ENCODE measurements at places on chromosomes 5 and 9.

GRCh38 chr9:85377731-85378289 lies 363.9 kb downstream of the AGTPBP1 start:
- DNase-seq: no peak

DNA sequence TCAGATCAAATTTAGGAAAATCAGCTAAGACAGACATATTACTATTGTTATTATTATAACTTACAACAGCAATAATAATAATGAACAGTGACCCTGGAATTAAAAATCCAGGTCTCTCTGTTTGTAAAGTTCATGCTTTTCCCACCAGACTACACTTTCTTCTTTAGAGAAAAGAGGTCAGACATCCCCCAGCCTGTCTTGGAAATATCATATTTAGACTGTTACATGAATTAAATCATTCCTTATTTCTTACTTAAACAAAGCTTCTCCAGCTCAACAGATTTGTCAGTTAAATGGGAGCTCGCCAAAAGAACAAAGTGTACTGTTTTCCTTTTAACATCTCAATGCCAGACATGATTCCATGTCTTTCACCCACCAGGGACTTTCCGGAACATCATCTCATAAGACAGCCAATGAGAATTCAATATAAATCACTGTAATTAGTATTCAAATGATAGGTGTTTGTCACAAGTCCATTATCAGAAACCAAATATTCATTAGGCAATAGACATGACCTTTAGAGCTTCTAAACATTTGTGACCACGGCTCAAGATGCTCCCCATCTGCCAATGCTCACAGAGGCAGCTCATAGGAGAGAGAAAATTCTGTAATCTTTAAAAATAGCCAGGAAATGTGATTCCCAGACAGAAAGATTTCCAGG lies 351.9 kb downstream of the ENC1 start:
- no peak for DNase-seq

- no peak for DNase-seq
Measured at GRCh38 chr5:65062469-65063083, 293.8 kb downstream of the CWC27 start.

DNA sequence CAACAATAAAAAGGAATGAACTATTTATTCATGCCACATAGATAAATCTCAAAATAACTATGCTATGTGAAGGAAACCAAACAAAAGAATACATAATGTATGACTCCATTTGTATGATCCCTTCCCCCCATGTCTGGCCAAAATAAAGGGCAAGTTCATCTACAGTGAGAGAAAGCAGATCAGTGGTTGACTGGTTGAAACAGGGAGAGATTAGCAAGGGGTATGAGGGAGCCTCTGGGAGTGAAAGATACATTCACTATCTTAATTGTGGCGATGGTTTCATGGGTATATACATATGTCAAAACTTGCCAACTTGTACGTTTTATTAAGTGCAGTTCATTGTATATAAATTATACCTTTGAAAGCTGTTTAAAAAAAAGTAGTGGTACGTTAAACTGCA lies 4.8 kb downstream of the PSMD5 start:
- DNase-seq: no peak

DNA sequence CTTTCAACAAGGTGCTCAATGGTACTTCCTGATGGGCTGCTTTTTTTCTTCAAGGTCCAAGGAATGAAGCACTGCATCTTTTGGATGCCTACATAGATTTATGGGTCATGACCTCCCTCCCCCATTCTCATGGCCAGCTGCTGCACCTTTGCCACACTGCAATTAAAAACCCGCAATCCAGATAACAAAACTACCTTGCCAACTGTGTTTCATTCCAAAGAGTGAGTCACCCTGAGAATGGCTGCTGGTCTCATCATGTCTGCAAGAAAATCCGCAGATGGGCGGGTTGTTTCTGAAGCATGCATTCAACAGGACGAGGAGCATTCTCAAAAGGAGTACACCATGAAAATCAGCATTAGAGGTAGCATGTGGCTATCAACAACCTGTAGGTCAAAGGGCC lies 139.8 kb downstream of the ELAVL2 start:
- DNase-seq: no peak

- no peak for DNase-seq
Measured at GRCh38 chr9:134566196-134566847, 75.3 kb upstream of the COL5A1 start.

- no peak for DNase-seq
Measured at GRCh38 chr9:81031422-81032029, 657.8 kb downstream of the TLE1 start.

DNA sequence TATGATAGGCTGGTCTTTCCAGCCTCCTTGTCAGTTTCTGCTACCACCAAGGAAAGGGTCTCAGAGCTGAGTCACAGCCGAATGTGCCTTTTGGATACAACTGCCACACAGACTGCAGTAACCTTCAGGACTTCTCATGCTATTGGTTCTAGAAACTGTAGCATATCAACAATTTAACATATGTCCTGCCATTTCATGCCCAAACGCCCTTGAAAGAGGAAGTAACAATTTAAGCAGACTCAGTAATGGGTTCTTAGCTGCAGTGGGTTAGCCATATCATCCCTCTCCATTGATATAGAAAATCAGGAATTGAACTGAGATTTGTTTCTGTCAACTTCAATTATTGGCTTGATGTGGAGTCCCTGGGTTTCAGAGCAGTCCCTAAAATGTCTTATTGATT lies 4.1 kb upstream of the CLK4 start:
- no peak for DNase-seq

DNA sequence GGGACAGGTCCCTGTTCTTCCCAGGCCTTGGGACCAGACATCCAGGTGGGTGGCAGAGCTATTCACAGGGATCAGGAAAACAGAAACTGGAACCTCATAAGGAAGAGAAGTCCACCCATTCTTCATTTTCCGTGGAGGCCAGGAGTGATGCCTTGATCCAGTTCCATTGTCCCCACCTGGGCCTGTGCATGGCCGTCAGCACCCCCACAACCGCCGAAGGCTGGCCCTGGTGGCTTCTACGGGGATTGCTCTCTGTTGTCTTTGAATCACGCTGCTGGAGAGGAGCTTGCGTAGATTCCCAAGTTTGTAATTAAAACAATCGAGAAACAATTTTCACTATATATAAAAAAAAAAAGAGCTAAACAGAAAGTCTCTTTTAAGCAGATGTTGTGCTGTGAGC lies 134.4 kb downstream of the MVB12B start:
- no peak for DNase-seq

GRCh38 chr5:158736150-158736870 lies 363.4 kb downstream of the EBF1 start:
- DNase-seq: no peak

- no peak for DNase-seq
Measured at GRCh38 chr5:124952079-124952478, 205.6 kb upstream of the ZNF608 start.

GRCh38 chr5:6543830-6544560 lies 88.8 kb downstream of the NSUN2 start:
- DNase-seq: no peak

GRCh38 chr9:89523948-89524347 lies 26.0 kb upstream of the SEMA4D start:
- DNase-seq: peak; percentile 35

GRCh38 chr9:79254900-79255650 lies 316.7 kb upstream of the TLE4 start:
- DNase-seq: no peak

GRCh38 chr9:114565204-114565603 lies 22.4 kb upstream of the ATP6V1G1 start:
- DNase-seq: no peak

- no peak for DNase-seq
Measured at GRCh38 chr5:133362438-133362837, 249.9 kb downstream of the FSTL4 start.

GRCh38 chr5:134992148-134992547 lies 24.4 kb downstream of the CATSPER3 start:
- DNase-seq: no peak

- DNase-seq: no peak
Measured at GRCh38 chr9:97903177-97903576, 19.1 kb downstream of the TRMO start.

DNA sequence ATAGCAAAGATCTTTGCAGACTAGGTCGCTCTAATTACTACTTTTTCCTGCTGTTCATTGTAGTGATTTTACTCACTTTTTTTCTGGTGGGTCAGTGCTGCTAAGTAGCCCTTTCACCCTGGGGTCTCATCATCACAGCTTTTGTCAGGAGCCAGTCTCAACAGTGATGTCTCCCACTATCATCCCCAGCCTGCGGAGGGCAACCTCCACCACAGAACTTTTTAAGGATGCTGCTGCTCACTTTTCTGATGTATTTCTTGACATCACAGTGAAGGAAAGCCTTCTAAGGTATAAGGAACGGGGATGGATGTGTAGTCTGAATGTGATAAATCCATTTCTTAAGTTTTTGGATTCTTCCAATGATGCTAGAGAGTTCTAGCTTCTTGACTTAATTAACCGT lies 242.5 kb upstream of the RIOK2 start:
- DNase-seq: no peak

DNA sequence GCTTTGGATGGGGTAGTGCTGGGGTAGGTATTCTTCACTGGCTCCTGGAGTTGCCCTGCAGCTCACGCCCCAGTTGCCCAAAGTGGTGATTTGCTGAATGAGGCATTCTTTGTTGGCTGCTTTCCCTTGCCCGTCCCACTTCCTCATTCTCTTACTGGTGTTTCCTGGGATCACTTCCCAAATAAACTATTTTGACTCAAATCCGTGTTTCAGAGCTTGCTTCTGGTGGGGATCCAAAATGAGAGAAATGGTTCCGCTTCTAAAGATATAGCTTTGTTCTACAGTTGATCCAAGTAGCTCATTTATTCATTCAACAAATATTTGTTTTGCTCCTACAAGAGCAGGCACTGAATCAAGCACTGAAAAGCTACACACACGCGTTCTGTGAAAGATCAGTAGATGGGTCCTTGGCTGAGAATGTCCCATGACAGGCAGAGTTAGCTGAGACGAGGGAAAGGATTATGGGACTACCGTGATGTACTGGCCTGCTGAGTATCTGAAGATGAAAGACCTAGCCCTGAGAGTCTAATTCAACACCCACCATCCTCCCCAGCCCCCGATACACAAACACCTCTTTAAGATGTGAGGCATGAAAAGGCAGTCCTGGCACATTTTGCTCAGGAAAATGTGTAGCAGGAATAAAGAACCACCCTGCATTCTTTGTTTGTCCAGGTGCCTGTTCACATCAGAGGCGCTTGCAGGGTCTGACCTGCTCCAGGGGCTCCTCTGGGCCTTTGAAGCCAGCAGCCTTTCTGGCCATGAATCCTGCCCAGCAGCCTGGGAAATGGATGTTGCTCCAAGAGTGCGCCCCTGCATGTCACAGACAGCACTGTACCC lies 143.1 kb upstream of the RANBP3L start:
- DNase-seq: no peak

GRCh38 chr5:41843456-41844370 lies 26.5 kb downstream of the OXCT1 start:
- DNase-seq: no peak

DNA sequence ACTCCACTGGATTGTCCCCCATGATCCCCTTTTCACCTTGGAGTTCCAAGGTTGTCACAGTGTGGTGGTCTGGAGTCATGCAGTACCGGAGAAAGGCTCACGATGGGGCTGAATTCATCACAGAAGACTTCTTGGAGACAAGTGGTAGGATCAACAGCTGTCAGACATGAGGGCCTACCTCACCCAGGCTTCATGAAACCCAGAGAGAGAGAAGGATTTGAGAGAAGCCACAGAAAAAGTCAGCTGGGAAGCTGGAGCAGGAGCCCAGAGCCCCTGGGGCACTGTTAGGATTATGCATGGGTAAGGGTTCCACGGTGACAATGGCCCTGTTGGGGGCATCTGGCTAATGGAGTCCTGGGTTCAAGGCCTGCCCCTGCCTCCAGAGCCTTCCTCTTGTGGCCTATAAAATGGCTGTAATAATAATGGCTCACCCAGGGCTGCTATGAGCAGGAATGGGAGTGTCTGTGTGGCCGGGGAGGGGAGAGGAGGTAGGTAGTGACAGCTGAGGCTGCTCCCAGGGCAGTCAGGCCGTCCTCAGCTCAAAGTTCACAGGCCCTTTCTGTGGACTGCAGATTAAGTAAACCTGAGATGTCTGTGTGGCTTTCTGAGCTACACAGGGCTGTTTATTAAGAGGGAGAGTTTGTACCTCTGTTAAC lies 910 bp downstream of the TRIM14 start:
- peak; percentile 31 for DNase-seq

DNA sequence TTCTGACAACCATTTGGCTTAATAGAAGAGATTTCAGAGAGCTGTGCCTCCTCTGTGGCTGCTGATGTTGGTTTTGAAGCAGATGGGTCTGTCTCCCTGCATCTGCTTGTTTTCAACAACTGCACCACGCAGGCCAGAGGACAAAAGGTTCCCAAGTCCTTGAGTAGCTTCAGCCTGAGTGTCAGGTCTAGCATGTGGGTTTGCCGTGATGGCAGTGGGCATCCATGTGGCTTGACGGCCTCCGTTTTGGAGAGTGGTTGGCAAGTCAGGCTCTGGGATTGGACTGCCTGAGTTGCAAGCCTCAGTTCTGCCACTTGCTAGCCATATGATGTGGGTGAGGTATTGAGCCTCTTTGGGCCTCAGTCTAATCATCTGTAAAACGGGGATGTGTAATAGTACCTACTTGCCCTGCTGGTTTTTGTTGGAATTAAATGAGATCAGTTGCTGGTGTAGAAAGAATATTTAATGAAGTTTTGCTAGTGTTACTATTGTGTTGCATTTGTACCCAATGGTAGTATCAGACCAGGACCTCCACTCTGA lies 119.8 kb upstream of the CPEB4 start:
- DNase-seq: no peak

- no peak for DNase-seq
Measured at GRCh38 chr5:31844622-31845345, 205.9 kb downstream of the PDZD2 start.

DNA sequence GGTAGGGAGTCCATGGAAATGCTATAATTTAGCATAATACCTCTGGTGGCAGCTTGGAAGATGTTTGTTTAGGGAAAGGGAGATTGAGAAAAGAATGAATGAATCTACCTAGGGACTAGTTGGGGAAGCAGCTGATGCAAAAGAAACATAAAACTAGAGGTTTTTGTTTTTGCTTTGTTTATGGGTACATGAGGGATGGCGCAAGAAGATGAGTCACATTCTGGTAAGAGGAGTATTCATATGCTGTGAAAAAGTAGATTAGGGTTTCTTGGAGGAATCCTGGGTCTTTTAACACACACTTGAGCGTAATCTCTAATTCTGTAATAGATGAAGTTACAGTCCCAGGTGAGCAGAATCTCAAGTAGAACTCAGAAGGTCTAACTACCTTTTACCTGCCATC lies 17.1 kb downstream of the C9orf43 start:
- no peak for DNase-seq
